CD4-positive, alpha-beta T cell (primary cell): ENCODE measurements at places on chromosomes 5 and 9. TPM values are rescaled to one million over a fixed set of nuclear protein-coding genes. Genes with fewer than 3 reads are reported as not detected.

- DNase-seq = no peak
- H3K4me1 ChIP-seq = no peaks in the 10 kb centered on the region
- no peaks in the 10 kb centered on the region for H3K27me3 ChIP-seq
- no peak overlapping the region for H3K4me3 ChIP-seq
- H3K36me3 ChIP-seq = no peaks in the 10 kb centered on the region
- no peak overlapping the region for H3K27ac ChIP-seq
Observed at GRCh38 chr5:102099766-102100331, 196.2 kb downstream of the SLCO4C1 start.

DNA sequence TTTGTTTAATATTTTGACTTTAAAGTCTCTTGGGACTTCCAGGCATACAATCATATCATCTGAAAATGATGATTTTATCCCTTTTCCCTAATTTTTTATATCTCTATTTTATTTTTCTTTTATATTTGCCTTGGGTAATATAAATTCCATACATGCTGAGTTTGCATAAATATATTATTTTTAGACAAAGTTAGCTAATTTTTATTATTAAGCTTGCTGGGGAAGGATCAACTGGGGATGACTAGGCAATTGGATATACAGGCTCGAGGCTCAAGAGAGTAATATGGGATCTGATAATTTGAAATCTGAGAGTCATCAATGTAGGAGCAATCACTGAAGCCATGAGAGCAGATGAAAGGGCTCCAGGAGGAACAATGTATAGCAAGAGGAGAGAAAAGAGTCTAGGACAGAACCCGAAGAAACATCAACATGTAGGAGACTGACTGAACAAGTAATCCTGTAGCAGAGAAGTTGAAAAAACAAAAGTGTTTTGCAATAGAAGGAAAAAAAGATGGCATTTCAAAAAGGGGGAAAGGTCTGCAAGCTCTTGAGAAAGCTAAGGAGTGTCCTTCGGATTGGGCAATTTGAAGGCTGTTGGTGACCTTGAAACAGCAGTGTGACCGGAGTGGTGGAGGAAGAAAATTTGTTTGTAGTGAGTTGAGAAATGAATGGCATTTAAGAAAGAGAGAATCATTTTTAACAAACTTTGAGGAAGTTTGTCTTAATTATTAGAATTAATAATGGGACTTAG, 17.0 kb upstream of the RHOBTB3 start:
- H3K4me3 ChIP-seq = no peak overlapping the region
- no peaks in the 10 kb centered on the region for H3K27me3 ChIP-seq
- no peak for DNase-seq
- H3K27ac ChIP-seq = no peak overlapping the region
- peaks cover 20% of the 10 kb centered on the region for H3K4me1 ChIP-seq

- no peaks in the 10 kb centered on the region for H3K36me3 ChIP-seq
- no peak overlapping the region for H3K4me3 ChIP-seq
- H3K27me3 ChIP-seq = no peaks in the 10 kb centered on the region
- no peaks in the 10 kb centered on the region for H3K4me1 ChIP-seq
Observed at GRCh38 chr9:78354324-78354973, 57.5 kb downstream of the PSAT1 start.

DNA sequence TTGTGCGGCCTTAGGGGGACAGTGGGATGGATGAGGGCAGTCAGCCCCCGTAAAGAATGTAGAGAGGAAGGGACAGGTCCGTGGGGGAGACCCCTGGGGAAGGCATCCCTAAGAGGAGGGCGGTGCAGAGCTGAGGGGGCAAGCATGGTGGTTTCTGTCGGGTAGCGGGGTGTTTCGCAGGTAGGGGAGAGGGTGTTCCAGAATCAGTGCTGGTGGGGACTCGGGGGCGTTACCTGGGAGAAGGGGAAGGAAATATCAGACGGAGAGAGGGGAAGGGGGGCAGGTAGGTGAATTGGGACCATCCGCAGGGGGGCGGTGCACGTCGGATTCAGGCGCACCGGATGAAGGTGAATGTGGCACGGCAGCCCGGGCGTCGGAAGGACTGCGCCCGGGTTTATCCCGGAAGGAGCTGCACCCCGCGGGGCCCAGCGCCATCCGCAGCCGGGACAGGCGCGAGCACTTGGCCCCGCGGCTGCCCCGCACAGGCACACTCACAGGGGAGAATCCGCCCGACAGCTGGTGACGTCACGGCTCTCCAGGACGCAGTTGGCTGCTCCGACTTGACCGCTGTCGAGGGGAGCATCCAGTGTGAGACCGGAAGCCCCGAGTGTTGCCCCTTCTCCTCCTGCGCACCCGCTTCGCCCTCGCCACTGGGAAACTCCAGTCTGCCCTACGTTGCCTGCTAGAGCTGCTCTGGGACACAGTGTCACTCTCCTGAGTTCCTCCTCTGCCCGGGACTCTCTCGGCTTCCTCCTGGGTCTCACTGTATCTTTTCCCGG, 1.3 kb downstream of the CD72 start:
- H3K27ac ChIP-seq = peak overlapping the region; percentile 70
- peaks cover 40% of the 10 kb centered on the region for H3K4me1 ChIP-seq
- no peaks in the 10 kb centered on the region for H3K36me3 ChIP-seq
- no peaks in the 10 kb centered on the region for H3K27me3 ChIP-seq
- peak overlapping the region; percentile 77 for H3K4me3 ChIP-seq

SPEF2 gene
- 3.2 TPM for total RNA-seq

DNA sequence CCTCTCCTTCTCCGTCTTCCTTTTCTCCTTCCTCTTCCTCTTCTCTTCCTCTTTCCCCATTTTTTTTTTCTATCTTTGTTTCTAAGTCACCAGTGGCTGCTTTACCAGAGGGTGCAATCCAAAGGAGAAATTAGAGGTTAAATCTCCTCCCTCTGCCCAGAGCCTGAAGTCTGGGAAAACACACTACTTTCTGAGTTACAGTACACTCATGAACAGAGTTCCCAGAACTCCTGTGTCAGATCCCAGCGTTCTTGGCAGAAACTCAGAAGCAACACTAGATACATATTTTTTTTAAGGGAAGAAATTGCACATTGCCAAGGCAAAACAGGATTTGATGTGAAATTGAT, 189.0 kb downstream of the SNCAIP start:
- H3K4me1 ChIP-seq = no peaks in the 10 kb centered on the region
- H3K27ac ChIP-seq = no peak overlapping the region
- no peak overlapping the region for H3K4me3 ChIP-seq
- H3K36me3 ChIP-seq = no peaks in the 10 kb centered on the region
- no peak for DNase-seq

DELE1 gene
- 60.0 TPM for total RNA-seq

GRCh38 chr5:38297830-38298608, 39.7 kb downstream of the EGFLAM start:
- no peaks in the 10 kb centered on the region for H3K27me3 ChIP-seq
- no peak overlapping the region for H3K4me3 ChIP-seq
- no peak for DNase-seq

GRCh38 chr9:109250311-109250741, 70.5 kb downstream of the EPB41L4B start:
- H3K4me3 ChIP-seq = no peak overlapping the region
- no peak for DNase-seq
- peaks cover 3% of the 10 kb centered on the region for H3K27me3 ChIP-seq
- no peaks in the 10 kb centered on the region for H3K4me1 ChIP-seq
- no peak overlapping the region for H3K27ac ChIP-seq

- H3K36me3 ChIP-seq = no peaks in the 10 kb centered on the region
- no peaks in the 10 kb centered on the region for H3K27me3 ChIP-seq
- DNase-seq = no peak
- H3K27ac ChIP-seq = no peak overlapping the region
- no peaks in the 10 kb centered on the region for H3K4me1 ChIP-seq
Observed at GRCh38 chr5:101531026-101531425, 627.9 kb upstream of the ST8SIA4 start.

GRCh38 chr9:134781591-134782302, 98.9 kb upstream of the FCN2 start:
- no peaks in the 10 kb centered on the region for H3K27me3 ChIP-seq
- no peak overlapping the region for H3K4me3 ChIP-seq
- H3K27ac ChIP-seq = no peak overlapping the region
- H3K4me1 ChIP-seq = no peaks in the 10 kb centered on the region
- H3K36me3 ChIP-seq = no peaks in the 10 kb centered on the region

DNA sequence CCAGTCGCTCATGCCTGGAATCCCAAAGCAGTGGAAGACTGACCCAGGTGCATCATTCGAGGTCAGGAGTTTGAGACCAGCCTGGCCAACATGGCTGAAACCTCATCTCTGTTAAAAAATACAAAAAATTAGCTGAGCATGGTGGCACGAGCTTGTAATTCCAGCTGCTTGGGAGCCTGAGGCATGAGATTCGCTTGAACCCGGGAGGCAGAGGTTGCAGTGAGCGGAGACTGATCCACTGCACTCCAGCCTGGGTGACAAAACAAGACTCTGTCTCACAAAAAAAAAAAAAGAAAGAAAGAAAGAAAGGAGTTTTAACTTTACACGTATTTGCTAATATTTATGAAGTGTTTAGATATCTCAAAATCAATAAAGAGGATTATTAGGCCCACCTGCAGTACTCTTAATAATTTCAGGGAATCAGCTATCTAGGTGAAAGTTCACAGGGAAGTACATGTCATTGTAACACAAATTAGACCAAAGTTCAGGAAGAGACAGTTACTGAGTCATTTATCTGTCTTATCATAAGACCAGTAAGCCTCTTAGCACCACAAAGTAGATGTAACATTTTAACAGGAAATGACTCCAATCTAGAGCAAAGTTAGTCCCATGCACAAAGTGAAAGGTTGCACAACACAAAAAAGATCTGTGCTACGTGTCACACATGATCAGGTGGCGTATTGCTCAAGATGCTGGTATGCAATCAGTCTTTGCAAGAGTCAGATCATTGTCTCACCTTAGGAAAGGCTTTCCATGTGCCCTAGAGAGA, 34.1 kb upstream of the PLIN2 start:
- H3K4me3 ChIP-seq = no peak overlapping the region
- no peak for DNase-seq
- H3K36me3 ChIP-seq = no peaks in the 10 kb centered on the region
- no peaks in the 10 kb centered on the region for H3K27me3 ChIP-seq
- H3K4me1 ChIP-seq = peaks cover 19% of the 10 kb centered on the region

DBH gene
- 1.8 TPM for total RNA-seq

DNA sequence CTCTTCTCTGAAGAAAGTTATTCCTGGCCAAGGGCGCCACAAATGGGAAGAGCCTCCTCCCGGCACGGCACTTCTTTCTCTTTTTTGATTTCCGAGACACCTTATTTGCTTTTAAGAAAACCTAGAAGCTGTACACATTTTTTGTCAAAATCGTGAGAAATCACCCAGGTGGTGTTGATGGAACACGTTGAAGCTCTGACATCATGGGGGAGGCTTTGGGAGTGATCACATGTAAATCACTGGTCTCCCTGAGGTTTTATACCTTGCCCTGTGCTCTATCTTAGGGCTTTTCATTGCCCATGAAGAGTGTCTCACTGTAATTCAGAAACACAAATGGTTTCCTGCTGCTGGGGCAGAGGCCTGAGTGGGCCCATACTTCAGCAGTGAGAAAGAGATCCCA, 27.4 kb downstream of the SLC36A1 start:
- H3K4me1 ChIP-seq = no peaks in the 10 kb centered on the region
- no peak overlapping the region for H3K27ac ChIP-seq
- H3K27me3 ChIP-seq = no peaks in the 10 kb centered on the region
- H3K4me3 ChIP-seq = no peak overlapping the region
- no peak for DNase-seq

LHX2 gene
- total RNA-seq = 0.14 TPM

DNA sequence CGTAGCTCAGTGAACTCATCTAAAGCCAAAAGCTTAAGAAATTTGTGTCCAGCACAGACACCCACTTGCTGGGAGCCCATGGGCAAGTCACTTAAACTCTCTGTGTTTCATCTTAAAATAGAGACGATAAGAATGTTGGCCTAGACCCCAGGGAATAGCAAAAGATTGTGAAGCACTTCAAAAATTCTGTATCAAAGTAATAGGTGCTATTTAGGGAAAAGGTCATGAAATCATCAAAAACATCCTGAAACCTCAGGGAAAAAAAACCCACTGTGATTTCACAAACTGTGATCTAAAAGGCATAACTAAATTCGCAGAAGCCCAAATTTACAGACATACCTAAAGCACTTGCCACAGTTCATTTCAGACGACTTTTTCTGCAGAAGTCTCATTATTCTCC, 278.3 kb downstream of the NR2F1-AS1 start:
- H3K4me3 ChIP-seq = no peak overlapping the region
- no peaks in the 10 kb centered on the region for H3K36me3 ChIP-seq
- no peak overlapping the region for H3K27ac ChIP-seq

QRFP gene
- total RNA-seq = not detected

RARS1 gene
- 67.7 TPM for total RNA-seq

GRCh38 chr9:128026773-128027541, 40.2 kb downstream of the NAIF1 start:
- DNase-seq = peak; percentile 47
- H3K27ac ChIP-seq = peak overlapping the region; percentile 94
- H3K4me1 ChIP-seq = peaks cover 100% of the 10 kb centered on the region
- no peaks in the 10 kb centered on the region for H3K27me3 ChIP-seq
- peak overlapping the region; percentile 50 for H3K4me3 ChIP-seq
- H3K36me3 ChIP-seq = no peaks in the 10 kb centered on the region

MEIKIN gene
- not detected for total RNA-seq

- H3K36me3 ChIP-seq = no peaks in the 10 kb centered on the region
- H3K4me3 ChIP-seq = no peak within 1 kb of the TSS
- DNase-seq = no peak
- peaks cover 4% of the 10 kb centered on the region for H3K4me1 ChIP-seq
- no peak within 1 kb of the TSS for H3K27ac ChIP-seq
- H3K27me3 ChIP-seq = no peaks in the 10 kb centered on the region
Observed at GRCh38 chr5:34043099-34043876, at the start of gene C1QTNF3. C1QTNF3 (minus strand) TSS chr5:34043213; CDS start chr5:34043125, 88 bp downstream.

DRD1 gene
- not detected for total RNA-seq

IRX4 gene
- total RNA-seq = not detected

LAMC3 gene
- total RNA-seq = 1.7 TPM

FOXD4L4 gene
- total RNA-seq = not detected

GRCh38 chr9:92245005-92245797, 48.3 kb downstream of the IARS1 start:
- no peaks in the 10 kb centered on the region for H3K27me3 ChIP-seq
- no peaks in the 10 kb centered on the region for H3K4me1 ChIP-seq
- no peak for DNase-seq
- no peak overlapping the region for H3K27ac ChIP-seq

DNA sequence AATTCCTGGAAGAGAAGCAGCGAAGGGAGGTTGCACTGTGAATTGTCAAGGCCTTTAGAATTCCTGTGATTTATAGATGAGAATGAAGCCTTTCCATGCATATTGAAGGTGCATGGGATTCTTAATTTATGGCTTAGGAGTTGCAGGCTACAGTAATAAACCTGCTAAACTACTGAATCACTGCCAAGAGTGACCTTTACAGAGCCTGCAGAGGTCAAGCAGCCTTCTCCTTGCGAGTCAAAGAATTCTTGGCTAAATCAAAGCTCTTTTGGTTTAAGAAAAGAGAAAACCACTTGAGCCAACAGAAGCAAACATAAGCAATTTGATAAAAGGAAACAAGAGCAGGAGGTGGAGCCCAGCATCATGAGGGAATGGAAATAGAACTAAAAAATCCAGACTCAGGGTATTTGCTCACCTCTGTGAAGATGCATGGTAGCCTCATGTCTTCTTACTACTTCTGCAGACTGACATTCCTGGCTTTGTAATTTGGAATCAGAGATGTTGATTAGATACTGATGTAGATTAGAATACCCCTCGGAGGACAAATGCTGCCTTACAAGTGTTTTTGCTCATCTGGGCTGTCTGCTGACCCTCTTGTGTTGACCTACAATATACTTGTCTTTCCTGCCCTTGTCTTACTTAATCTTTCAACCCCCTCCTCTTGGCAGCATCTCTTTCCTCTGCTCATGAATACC, 90.3 kb upstream of the IFNK start:
- no peak overlapping the region for H3K4me3 ChIP-seq
- no peaks in the 10 kb centered on the region for H3K27me3 ChIP-seq
- no peak overlapping the region for H3K27ac ChIP-seq
- no peak for DNase-seq
- H3K36me3 ChIP-seq = no peaks in the 10 kb centered on the region
